ENCODE measurements at places on chromosomes 16 and 17.
A peak's percentile ranks its signal among the peaks of the same experiment; 100 is the strongest.

- no peak for DNase-seq
These were observed 13.0 kb upstream of the DPEP1 start for GRCh38 chr16:89600427-89600826.

GRCh38 chr16:68257906-68258800 lies 6.2 kb upstream of the SLC7A6 start:
- peak; percentile 71 for DNase-seq

DNA sequence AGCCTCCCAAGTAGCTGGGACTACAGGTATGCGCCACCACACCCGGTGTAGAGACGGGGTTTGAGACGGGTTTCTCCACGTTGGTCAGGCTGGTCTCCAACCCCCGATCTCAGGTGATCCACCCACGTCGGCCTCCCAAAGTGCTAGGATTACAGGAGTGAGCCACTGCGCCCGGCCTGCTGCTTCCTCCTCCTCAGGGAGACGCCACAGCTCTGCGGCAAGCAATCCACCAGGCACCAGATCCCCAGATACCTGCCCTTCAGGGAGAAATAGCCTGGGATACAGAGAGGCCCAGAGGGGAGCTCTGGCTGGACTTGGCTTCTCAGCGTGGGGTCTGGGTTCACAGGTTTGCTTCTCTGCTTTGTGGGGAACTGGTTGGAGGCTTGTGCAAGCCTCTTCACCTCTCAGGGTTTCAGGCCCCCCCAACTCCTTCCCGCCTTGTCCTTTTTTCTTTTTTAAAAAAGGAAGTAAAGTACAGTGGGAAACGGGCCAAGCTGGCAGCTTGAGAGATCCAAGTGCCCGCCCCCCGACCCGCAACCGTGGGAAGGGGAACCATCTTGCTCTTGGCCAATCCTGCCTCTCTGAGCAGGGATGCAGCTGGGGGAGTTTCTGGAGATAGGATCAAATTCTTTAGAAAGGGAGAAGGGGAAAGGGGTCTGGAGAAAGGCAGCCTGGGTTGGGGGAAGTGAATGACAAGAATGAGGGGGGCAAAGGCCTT lies 2.6 kb upstream of the SPHK1 start:
- DNase-seq, result peak; percentile 52

DNA sequence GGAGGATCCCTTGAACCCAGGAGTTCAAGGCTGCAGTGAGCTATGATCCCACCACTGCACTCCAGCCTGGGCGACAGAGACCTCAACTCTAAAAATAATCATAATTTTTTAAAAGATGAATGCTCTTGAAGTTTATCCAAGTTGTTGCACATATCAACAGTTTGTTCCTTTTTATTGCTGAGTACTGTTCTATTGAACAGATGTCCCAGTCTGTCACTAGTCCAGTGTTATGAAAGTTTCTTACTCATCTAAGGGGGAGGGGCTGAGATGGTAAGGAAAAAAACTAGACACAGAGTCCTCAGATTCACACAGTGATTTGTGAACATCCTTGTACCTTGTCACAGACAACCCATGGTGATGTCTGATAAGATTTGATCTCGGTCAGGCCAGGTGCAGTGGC lies 3.9 kb downstream of the ACAP1 start:
- DNase-seq, result peak; percentile 23

- DNase-seq, result no peak
These were observed 66.6 kb upstream of the AXIN2 start for GRCh38 chr17:65627891-65628643.

GRCh38 chr16:76222853-76223252 lies 54.3 kb upstream of the CNTNAP4 start:
- no peak for DNase-seq

GRCh38 chr16:10868596-10869469 lies 8.2 kb upstream of the CIITA start:
- DNase-seq, result peak; percentile 92

- DNase-seq, result no peak
These were observed 17.4 kb downstream of the CYB5D2 start for GRCh38 chr17:4160294-4160859.

DNA sequence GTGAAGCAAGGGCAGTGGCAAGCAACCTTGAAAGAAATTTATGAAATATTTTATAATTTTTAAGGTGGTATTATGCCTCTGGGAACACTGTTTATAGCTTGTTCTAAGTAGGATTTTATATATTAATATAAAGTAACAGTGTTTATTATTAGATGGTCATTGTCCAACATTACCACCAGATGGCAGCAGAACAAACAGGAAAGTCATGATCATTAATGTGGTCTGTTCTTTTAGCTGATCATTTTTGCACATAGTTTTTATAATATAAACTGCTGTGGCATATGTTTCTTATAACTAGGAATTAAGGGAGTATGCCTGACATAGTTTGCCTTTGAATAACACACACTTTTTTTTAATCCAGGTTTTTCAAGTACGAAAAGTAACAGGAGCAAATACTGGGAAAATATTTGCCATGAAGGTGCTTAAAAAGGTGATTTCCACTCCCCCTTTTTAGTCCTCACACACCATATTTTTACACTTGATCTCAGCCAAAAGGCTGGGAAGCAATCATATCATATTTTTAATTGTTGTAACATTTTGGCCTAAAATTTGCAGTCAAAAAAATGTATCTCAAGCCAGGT lies 21.4 kb downstream of the RPS6KB1 start:
- DNase-seq, result peak; percentile 60

DNA sequence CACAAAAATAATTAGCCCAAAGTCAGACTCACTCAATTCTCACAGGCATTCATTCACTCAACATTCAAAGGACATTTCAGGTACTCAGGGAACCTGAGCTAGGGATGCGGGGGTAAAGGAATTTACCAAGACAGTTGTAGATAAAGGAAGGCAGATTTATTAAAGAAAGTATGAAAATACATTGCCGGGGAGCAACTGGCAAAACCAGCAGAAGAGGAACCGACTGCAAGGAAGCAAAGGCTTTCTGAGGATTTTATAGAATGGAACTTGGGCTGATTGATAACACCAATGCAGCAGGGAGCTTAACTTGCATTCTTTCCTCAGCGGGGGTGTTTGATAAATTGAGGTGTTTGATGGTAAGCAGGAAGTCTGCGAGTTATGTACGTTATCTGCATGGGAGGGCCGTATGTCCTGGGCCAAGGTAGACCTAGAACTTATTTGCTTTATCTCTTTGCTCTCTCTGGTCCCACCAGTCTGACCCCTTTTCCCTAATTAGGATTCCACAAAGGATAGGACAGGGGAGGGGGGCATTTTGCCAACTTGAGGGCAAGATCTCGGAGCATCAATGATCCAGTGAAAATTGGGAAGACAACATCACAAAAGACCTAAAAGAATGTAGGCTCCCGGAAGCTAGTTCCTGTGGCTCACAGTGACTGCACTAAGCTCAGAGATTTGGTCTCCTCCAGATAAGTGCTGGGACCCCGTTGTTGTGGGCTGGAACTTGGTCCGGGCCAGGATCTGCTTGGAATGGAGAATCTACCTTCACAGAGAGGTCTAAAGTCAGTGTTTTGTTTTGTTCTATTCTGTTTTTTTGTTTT lies 5.8 kb upstream of the MT3 start:
- no peak for DNase-seq

DNA sequence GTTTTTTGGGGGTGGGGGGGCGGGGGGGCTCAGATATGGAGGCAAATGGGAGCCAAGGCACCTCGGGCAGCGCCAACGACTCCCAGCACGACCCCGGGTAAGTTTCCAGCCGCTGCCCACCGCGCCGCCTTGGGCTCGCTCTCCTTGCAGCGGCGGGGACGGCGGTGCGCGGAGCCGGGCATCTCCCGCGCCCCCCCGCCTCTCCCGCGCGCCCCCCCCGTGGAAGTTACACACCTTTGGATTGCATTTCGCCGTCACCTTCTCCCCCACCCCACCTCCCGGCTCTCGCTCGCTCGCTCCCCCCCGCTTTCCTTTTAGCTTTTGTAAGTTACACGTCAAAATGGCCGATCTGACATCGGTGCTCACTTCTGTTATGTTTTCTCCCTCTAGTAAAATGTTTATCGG lies 387 bp downstream of the MSI2 start:
- peak; percentile 46 for DNase-seq

- no peak for DNase-seq
These were observed 112.8 kb upstream of the CES5A start for GRCh38 chr16:55988013-55988412.

- no peak for DNase-seq
These were observed 457.9 kb downstream of the SLC39A11 start for GRCh38 chr17:72634621-72635020.

DNA sequence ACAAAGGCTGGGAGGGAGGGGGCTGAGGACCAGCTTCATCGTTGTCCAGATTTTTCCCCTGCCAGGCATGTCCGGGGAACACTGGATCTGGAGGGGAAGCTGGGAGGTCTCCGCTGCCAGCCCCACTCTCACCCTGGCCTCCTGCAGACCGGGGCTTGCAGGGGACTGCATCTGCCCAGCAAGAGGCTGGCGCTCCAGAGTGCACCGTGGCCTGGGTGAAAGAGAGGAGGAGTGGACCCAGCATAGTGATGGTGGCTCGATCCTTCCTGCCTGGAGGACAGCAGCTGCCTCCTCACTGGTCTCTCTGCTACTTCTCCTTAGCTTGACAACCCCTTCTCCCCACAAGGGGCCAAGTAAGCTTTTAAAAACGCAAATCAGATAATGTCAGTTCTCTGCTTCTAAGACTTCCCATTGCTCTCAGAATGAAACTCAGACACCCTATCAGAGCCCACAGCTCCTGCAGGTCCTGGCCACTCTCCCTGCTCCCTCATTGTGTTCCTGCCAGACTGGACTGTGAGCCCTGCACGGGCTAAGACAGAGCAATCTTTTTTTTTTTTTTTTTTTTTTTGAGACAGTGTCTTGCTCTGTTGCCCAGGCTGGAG lies 15.0 kb downstream of the CPNE2 start:
- DNase-seq, result no peak

GRCh38 chr17:850851-851763 lies 69.0 kb downstream of the MRM3 start:
- no peak for DNase-seq

DNA sequence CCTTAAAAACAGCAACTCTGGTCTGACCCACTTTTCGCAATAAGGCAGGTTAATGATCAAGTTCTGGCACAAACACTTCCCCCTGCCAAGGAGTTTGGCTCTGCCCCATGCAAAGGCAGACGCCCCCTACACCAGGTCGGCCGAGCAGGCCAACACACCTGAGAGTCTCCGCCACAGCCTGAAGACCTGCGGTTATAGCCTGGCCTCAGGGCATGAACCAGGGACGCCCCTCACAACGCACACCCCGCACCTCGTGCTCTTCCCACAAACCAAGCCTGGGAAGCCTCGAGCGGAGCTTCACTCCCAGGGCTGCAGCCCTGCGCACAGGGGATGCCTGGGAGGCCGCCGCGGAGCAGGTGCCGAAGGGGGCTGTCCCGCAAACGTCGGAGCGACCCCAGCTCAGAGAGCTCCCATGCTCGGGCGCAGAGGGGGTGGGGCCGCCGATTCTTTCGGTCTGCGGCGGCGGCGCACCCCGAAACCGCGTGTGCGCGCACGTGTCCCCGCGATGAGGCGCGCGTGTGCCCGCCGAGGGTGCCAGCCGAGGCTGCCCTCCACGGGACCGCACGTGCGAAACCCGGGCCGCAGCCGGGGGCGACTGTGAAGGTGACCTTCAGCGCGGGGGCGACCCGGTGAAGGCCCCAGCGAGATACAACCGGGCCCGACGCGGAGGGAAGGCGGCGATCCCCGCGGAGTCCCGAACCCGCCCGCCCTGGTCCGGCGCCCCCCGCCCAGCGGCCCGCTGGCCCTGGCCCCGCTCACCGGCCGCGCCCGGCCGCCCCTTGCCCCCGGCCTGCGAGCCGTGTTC lies 559 bp downstream of the CLUH start:
- peak; percentile 48 for DNase-seq

GRCh38 chr17:78315355-78316114 lies 44.3 kb downstream of the SOCS3 start:
- peak; percentile 36 for DNase-seq

GRCh38 chr16:8866118-8866883 lies 2.5 kb downstream of the CARHSP1 start:
- DNase-seq, result no peak

GRCh38 chr17:35372846-35373533 lies 431 bp downstream of the SLFN11 start:
- DNase-seq, result peak; percentile 77

DNA sequence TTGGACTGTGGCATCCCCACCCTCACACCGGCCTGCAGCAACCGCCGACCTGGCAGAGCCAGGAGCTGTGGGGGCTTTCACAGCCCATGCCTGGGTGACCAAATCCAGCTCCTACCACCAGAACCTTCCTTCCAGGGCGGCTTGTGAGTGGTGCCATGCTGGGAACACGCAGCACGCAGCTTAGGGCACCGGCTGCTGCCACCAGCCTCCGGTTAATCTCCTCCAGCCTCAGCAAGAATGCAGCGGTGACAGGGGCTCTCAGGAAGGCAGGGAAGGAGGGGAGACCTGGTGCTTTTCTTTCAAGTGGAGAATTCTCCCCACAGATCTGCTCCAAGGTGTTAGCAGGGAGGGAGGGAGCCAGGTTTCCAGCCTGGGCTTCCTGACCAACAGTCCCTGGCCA lies 32.3 kb upstream of the ANKRD40CL start:
- no peak for DNase-seq

- DNase-seq, result no peak
These were observed 583.6 kb upstream of the CDH5 start for GRCh38 chr16:65782611-65783600.

DNA sequence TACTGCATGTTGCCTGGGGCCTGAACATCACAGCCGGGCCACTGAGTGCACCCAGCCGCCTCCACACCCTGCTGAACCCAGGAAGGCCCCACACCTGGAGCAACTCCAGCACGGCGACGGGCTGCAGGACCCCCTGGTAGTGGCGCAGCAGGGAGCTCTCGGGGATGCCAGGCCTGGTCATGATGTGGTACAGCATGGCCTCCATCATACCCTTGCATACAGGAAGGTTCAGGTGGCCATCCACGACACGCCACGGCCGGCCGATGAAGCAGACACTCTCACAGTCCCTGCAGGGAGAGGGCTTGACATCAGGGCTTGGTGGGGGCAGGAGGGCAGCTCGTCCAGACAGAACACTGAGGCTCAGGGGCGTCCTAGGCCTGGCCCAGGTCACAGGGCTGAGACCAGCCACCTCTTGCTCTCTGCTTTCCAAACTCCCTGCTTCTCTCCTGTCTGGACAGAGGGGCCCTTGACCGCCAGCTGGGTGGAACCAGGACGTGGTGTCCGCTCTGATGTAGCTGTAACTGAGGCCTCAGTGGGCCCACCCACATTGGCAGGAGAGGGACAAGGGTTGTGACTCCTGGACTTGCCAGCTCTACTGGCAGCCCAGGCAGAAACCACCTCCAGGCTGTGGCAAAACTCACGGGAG lies 60.3 kb downstream of the IL21R start:
- DNase-seq, result no peak

DNA sequence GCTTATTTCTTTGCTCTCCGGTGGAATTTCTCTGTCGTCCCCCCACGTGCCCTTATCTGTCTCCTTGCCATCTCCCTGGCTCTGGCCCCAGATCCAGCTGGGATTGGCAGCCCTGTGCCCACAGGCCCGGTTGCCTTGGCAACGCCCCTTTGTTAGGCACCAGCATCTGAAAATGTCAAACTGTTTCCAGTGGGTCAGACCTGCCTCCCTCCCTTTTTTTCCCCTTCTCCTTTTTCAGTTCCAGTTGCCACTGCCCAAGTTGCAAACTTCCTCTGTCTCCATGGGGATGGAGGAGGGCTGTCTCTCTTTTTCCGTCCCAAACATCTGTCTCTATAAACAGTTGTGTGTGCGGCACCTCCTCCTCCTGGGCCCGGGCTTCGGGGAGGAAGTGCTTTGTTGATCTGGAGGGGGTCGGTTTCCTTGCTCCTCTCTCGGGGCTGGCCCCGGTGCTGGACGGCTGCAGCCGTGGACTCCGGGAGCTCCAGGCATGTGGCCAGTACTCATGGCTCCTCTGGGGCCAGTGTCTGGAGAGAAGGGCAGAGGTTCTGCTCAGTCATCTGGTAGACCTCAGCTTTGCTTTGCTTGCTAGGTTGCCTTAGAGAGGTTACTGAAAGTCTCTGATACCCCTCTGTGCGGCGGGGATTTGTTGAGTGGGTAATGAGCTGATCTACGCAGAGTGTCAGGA lies 35.3 kb downstream of the SOCS3 start:
- peak; percentile 89 for DNase-seq

Data from NB4 (cell line).